ENCODE measurements at places on chromosomes 1 and 21.

- peak; percentile 2 for DNase-seq
Measured at GRCh38 chr1:223462047-223462630, 68.9 kb downstream of the CCDC185 start.

DNA sequence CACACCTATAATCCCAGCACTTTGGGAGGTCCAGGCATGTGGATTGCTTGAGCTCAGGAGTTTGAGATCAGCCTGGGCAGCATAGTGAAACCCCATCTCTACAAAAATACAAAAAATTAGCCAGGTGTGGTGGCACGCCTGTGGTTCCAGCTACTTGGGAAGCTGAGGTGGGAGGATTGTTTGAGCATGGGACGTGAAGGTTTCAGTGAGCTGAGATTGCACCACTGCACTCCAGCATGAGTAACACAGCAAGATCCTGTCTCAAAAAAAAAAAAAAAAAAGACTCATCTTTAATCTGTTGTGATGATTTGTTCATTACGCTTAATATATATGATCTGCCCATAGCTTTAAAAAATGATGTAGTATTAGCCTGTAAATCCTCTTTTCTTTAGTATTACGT, 44.0 kb downstream of the OR10J1 start:
- no peak for DNase-seq

DNA sequence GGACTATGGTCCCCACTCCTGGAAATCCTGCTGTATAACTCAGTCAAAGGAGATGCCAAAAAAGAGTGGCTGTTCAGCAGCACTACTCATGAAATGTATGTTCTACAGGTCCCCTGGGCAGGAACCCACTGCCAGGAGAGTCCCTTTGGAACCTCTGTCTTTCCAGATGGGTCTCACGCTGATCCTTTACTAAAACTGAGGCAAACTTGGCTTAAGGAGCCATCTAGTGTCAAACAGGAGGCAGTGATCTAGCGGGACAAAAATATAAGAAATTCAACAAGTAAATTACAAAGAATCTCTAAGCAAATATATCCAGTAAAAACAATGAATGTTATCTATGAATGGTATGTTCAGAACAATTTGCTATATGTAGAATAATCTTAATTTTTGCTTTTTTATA, 80.5 kb upstream of the PRMT6 start:
- no peak for DNase-seq

DNA sequence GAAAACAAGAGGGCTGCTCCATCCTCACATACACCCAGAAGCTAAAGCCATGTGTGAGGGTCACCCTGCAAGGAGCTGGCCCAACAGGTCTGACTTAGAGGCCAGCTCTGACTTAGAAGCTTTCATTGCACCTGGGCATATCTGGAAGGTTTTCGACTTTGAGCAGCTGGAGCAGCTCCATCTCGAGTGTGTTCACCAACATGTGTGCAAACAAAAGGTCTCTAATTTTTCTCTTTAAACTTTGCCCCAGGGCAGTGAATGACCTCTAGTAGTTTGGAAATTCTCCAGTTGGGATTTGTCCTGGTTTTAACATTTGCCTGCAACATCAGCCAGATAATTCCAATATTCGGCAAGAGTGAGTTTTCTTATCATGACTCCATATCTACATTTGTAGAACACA, 108.3 kb downstream of the TNR start:
- DNase-seq: no peak

DNA sequence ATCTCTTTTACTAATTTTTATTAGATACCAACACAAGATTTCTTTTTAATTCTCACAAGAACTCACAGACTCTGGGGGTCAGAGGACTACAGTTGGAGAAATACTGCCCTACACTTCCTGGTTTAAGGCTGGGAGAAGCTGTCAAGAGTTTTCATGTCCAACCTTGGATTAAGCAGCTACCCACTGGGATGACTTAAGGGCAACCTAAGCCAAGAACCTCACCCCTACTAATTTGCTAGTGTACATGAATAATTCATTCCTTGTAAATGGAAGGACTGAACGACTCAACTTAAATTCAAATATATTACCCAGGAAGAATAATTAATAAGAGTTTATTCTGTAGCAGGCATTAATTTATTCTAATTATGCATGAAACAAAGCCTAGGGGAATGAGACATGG, 182.3 kb upstream of the C1orf105 start:
- DNase-seq: no peak

GRCh38 chr1:217253985-217254384, 376.9 kb downstream of the GPATCH2 start:
- no peak for DNase-seq

DNA sequence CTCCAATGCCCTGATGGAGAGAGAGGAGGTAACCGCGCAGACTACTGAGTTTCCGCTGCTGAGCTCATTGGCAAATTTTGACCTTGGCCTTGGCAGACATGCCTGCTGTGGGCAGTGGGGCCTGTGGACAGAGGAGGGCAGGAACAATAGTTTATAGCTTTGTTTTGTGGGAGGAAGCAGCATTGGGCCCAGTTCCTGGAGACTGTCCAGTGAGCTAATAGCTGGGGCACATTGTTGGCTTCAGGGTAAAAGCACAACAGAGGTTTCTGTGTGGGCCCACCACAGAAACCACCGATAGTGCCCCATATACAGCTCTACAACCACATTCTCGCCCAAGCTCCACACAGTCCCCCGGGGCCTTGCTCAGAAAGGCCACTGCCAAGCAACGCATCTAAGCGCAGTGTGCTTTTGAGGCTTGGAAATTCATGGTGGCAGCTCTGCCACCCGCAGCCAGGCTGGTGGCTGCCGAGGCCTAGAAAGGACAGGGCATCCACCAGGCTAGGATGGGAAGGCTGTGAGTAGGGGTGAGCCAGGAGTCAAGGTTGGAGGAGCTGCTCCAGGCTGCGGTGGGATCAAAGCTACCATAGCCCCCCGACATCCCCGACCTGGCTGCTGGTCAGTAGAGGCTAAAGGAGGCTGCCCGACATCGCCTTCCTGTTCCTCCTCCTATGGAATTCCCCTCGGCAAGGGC, 43.2 kb downstream of the NEK2 start:
- DNase-seq: no peak

DNA sequence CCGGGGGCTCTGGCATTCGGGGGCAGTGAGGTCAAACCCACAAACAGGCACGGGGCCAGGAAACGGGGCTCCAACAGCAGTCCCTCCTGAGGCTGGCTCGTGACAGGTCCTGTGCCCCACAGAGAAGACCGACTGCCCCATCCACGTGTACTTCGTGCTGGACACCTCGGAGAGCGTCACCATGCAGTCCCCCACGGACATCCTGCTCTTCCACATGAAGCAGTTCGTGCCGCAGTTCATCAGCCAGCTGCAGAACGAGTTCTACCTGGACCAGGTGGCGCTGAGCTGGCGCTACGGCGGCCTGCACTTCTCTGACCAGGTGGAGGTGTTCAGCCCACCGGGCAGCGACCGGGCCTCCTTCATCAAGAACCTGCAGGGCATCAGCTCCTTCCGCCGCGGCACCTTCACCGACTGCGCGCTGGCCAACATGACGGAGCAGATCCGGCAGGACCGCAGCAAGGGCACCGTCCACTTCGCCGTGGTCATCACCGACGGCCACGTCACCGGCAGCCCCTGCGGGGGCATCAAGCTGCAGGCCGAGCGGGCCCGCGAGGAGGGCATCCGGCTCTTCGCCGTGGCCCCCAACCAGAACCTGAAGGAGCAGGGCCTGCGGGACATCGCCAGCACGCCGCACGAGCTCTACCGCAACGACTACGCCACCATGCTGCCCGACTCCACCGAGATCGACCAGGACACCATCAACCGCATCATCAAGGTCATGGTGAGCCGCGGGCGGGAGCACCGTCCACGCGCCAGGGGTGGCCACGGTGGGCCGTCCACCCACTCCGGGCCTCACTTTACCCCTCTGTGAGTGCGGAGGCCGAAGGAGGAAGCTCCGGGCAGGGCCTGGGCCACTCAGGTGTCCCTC, 14.2 kb downstream of the COL6A2 start:
- no peak for DNase-seq

DNA sequence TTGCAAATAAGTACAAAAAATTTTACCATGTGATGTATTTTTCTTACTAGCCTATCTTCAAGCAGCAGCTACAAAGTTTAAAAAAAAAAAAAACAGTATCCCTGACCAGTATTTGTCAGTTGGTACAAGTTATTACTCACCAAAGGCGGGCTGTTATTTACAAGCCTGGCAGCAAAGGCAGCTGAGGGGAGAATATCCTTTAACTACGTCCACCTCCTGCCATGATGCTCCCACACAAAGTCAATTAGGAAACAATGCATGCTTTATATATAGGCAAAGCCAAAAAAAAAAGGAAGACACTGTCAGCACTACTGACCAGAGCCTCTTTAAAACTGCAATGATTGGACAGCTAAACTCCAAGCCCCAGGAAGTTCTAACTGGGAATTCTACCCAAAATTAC, 13.7 kb downstream of the PSMA5 start:
- no peak for DNase-seq

- no peak for DNase-seq
Measured at GRCh38 chr1:28104866-28105467, 16.6 kb upstream of the EYA3 start.

DNA sequence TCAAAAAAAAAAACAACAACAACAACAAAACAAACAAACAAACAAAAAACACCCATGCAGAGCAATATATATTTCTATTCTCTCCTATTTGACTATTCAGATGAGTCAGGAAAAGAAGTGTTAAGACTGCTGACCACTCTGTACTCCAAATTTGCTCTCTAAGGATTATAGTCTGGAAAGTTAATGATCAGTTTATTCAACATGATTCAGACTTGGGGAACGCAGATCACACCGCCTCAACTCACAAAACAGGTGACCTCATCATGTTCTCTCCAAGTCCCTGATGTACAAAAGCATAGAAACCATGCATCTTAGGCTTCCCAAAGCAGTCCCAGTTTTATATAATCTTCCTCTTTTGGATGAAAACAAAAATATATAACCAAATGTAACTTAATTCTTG, 51.9 kb upstream of the PRRC2C start:
- no peak for DNase-seq

DNA sequence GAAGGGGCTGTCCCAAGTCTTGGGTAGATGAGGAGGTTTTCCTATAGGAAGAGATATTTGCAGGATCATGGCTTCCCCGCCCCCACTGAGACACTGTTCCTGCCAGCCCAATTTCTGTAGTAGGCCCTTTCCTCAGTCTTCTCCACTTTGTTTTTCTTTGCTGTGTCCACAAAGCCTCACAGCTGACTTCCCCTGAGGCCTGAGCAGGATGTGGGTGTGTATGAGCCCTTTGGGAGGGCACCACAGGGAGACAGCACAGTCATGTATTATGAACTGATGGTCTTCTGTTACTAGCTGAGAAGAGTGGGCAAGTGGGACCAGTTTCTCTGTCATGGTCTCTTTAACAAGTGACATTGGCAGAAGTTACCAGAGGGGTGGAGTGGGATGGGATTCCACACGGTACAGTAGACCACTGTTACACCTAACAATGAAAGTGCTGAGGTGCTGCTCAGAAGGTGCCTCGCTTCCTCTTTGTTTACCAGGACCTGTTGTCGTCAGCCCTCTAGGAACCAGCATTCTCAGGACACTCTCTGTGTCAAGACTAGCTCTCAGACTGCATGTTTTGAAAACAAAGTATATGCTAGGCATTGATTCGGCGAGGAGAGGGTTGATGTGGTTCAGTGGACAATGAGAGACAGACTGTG, 253.8 kb upstream of the HOOK1 start:
- no peak for DNase-seq

DNA sequence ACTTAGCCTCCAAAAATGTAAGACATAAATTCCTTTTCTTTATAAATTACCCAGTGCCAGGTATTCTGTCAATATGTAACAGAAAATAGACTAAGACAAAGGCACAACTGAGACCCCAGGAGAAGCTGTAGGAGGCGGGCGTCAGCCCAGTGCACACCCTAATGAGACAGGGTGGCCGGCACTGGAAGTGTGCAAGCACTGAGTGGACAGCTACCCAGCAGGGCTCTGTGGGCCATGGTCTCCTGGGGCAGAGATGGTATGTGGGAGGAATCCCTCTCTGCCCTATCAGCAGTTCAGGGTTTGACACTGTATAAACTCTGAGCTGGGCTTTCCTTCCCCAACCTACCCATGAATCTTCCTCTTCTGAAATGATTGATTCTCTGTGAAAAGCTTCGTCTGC, 139.5 kb downstream of the GLIS1 start:
- no peak for DNase-seq

DNA sequence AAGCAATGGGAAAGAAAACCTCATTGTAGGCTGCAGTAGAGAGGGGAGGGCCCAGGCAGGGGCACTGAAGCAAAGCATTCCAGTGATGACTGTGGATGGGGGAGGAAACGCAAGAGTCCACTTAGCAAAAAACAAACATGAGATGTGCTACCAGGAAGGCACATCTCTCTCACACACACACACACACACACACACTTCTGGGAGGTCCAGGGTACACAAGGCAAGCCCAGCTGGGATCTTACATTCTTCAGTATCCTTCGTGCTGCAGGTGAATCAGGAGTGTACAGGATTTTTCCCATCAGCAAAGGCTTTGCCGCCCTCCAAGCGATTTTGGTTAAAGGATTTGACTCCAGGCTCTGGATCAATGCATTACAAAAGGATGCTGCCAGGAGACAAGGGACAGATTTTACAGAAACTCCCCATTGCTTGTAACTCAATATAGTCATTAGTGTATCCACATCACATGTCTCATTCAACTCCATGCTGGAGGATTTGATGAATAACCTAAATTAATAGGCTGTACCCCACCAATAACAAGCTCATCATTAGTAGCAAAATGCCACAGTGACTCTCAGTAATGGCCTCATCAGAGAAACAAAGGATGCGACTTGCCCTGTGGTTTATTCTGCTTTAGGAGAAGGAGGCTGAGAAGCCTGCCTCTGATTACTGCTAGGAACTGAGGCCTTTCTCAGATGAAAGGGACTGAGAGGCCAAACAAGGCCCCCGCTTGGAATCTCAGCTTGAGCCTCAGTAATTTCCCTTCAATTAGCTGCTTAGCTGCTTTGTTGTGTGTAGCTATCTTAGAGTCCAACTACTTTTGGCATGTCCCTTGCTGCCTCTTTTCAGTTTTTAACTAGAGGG, 41.6 kb downstream of the ABCA4 start:
- no peak for DNase-seq

- no peak for DNase-seq
Measured at GRCh38 chr1:55304229-55304740, 89.1 kb upstream of the USP24 start.

GRCh38 chr1:55801481-55801880, 586.3 kb upstream of the USP24 start:
- DNase-seq: no peak

Measured in COR-L47 (cell line).